GM23248 (cell line): ENCODE measurements at places on chromosomes 12 and 14. TPM values are rescaled to one million over a fixed set of nuclear protein-coding genes. Genes with fewer than 3 reads are reported as not detected.

DNA sequence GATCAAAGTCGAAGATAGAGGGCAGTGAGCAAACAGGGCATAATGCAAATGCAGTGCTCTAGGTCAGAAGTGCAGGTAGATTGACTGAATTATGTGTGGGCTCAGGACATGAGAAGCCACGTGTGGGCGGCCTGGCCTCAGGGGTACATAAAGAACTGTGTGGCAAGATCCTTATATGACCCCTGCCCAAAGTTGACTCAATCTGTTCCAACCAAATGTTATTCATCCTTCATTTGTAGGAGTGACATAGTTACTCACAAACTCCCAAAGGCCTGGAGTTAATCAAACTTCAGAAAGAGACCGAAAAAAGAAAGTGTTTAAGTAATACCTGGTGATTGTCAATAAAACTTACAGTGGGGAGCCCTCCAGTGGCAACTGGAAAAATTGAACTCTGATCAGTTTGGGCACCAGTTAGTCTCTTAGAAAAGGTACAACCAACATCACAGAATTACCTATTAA is 150.4 kb upstream of the FAR2 start:
- H3K36me3 ChIP-seq: no peaks in the 10 kb centered on the region
- H3K27me3 ChIP-seq: no peaks in the 10 kb centered on the region
- DNase-seq: peak; percentile 69
- no peak overlapping the region for H3K4me3 ChIP-seq

Gene FOXG1
- polyA plus RNA-seq: 0.04 TPM in 1 of 2 replicates, not detected in the other

DNA sequence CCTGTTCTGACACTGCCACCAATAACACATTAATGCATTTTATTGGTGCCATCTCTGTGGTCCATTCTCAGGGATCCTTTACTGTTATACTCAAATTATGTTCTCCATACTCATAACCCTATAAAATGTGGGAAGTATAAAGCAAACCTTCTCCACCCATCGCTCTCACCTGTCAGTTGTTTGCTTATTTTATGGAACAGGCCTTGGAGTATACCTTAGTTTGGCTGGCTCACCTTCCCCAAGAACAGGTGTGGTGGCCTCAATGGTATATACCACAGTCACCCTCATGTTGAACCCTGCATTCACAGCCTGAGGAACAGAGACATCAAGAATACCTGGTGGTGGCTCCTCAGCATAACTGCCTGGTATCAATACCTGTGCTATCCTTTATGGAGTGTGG is 308.4 kb upstream of the STXBP6 start:
- no peaks in the 10 kb centered on the region for H3K27me3 ChIP-seq
- H3K4me3 ChIP-seq: no peak overlapping the region
- no peak for DNase-seq
- H3K27ac ChIP-seq: no peak overlapping the region

DNA sequence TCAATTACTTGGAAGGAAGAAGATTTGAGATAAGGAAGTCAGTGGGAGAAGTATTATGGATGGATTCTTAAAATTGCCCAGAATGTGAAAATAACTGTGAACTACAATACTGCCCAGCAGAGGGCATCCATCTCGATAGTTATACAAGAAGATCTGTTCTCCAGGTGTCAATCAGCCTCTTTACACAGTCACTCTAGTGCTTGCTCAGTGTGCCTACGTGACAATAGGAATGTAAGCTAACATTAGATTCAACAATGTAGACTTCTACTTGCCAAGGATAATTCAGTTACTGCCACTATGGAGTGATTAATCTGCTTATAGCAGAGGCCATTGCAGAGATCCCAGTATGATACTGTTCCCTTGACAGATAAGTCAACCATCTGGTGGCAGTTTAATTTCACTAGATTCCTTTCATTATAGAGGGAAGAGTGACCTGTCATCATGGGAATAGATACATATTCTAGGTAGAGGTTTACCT is 10.6 kb upstream of the MAP4K5 start:
- H3K27ac ChIP-seq: no peak overlapping the region
- no peaks in the 10 kb centered on the region for H3K27me3 ChIP-seq
- H3K4me1 ChIP-seq: no peaks in the 10 kb centered on the region
- peak; percentile 75 for DNase-seq

DNA sequence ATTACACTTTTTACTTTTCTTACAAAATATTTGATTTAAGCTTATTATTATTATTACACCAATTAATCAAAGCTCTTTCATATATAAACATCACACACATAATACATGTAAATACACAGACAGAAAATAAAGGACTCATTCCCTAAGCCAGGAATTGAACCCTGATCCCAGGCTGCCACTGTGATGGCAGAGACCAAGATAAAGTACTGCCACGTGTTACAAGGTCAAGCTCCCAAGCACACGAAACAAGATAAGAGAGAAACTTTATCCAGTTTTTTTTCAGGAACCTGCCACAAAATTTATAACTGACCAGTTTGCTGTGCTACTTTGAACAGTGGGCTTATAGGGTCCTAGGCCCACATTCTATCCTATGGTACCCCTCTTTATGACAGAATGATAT is 111.3 kb downstream of the EML1 start:
- H3K27ac ChIP-seq: no peak overlapping the region
- no peaks in the 10 kb centered on the region for H3K4me1 ChIP-seq
- no peak overlapping the region for H3K4me3 ChIP-seq
- no peak for DNase-seq
- H3K36me3 ChIP-seq: 0 out of 2 replicates have a peak, but pooled peaks cover 5% of the 10 kb centered on the region
